ENCODE measurements at places on chromosomes 12 and 14.

DNA sequence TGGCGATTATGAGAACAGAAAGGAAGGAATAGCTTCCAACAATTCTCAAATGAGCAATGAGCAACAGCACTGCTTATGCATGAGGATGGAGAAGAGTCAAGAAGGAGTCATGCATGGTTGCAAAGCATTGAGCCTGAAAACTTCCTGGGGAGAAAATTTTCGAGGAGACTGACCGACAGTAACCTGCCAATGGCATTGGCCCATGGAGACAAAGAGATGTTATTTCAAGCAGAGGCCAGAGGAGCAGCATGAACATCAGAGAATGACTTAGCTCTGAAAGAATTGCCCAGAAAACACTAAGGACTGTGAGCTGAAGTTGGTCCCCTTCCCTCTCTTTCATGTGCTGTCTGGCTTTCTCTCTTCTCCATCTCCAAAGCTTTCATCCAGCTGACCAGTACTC is 343.4 kb downstream of the ADAMTS20 start:
- DNase-seq = no peak

DNA sequence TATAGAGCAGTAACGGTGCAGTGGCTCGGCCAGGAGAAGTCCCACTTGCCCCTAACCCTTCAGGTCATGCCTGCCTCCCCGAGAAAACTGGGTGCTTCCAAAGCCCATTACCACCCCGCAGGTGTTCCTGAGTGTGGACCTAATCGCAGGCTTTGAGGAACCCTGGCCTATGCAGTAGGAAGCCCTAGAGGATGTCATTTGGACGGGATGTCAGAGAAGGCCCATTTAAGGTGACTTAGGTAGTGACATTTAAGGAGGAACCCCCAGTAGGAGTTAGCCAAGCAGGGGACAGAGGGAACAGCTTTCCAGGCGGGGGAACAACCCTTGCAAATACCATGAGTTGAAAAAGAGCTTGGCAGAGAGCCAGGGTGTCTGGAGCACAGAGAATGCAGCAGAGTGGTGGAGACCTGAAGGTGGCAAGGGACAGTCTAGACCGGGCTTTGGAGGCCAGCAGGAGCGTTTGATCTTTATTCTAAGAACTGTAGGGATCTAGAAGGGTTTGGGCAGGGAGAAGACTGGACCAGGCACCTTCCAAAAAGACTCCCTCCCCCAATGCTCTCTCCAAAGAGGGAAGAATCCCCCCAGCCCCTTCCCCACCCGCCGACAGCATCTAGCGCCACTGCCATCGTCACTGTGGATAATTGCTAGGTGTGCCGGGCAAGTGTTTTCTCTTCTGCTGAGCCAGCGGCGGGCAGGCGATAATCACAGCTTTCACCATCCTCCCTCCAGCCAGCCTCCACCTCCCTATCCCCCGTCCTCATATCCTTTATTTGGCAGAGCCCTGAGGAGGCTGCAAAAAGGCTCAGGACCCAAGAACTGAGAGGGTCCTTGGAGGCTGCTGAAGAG is 33.3 kb upstream of the BEGAIN start:
- no peak for DNase-seq

GRCh38 chr14:95078867-95079266 is 78.5 kb downstream of the DICER1 start:
- no peak for DNase-seq

DNA sequence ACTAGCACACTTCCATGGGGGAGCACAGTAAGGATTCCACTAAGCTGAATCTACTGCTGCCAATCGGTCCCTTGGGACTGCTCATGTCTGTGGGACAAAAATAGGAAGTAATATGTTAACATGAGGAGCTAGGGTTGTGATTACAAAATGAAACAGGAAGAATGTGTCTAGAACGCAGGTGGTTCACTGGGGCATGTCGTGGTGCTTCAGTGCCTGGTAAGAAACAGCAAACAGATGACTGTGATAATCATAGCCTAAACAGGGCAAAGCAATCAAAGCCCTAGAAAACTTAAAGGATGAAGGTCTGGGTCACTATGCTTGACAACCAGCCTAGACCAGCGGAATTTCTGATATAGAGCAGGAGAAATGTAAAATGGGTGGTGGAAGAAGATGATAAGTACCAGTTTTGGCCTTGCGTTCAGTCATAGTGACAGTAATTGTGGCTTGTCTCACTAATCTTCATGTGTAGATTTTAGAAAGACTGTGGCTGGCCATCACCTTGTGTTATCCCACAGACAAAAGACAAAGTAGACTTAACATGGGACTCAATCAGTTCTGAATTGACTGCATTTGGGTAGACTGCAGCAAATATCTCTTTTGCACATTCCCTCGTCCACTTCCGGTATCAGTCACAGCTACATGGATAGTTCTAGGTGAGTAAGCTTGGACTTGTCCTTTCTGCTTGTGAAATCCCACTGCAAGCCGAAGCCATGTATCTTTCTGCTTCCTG is 51.4 kb downstream of the WASHC3 start:
- no peak for DNase-seq

DNA sequence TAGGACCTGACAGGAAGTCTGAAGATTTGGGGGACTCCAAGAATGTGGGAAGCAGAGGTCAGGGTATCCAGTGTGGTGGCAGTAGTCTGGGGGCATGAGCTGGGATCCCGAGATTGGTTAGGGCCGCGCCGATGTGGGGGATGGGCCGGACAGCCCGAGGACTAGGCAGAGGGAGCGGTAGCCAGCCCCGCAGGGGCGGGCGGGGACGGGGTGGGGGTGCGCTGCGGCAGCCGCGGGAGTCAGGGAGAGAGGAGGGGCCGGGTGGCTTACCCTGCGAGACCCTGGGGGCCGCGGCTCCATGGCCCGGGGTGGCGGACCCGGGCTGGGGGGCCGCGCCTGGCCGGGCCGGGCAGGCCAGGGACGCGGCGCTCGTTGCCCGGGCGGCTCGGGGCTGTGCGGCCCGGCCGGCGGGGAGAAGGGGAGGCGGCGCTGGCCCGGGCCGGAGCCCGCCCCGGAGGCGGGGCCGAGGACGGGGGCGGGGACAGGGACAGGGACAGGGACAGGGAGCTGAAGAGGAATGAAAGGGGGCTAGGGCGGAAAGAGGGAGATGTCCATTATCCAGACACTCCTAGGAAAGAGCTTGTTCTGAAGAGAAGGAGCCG is 5.6 kb downstream of the ZNF385A start:
- no peak for DNase-seq

GRCh38 chr14:53951627-53952303 is 4.9 kb downstream of the BMP4 start:
- no peak for DNase-seq

DNA sequence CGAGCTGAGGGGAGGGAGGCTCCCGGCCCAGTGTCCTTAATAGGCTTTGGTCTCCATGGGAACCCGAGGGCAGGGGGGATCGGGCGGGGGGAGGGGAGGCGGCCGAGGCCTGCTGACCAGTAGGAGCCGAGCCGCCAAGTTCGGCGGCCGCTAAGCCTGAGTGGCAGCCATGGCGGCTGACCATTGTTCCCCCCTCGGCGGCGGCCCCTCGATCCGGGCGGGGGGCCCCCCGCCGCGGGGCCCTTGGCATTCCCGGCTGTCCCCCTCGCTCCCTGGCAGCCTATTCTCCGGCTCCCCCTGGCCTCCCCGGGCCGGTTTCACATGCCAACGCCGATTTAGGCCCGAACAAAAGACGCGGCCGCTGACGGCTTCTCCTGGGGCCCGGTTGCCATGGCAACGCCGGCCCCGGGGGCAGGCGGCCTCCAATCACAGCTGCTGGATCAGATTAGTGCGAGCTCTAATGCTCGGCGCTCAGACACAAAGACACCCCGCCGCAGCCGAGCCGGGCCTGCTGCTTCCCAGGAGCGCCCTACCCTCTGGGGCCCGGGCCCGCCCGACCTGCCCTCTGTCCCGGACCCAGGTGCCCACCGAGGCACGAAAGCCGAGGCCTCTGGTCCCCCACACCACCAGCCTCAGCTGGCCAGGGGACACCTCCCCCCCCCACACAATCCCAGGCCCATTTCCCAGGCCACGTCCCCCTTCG is 7.3 kb downstream of the MSI1 start:
- no peak for DNase-seq

GRCh38 chr12:49091836-49092085 is 2.8 kb downstream of the DHH start:
- no peak for DNase-seq

GRCh38 chr12:75709503-75709902 is 198.1 kb upstream of the KRR1 start:
- no peak for DNase-seq

DNA sequence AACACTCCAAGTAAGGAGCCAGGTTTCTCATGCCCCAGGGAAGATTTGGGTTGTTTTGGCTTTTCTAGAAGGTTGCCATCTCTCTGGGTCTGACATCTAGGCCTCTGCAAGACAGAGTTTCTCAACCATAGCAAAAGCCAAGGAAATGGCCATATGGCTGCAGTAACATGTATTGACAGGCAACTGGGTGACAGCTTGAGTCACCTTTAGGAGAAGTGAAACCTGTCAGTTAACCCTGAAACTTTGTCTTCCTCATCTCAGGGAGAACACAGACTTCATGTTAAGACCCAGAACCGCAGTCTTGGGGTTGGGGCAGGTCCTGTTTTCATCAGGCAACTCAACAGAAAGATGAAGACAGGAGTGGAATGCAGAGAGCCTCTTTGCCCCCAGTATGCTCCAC is 46.0 kb upstream of the PLBD1 start:
- DNase-seq = no peak

Measured in activated CD4-positive, CD25-positive, alpha-beta regulatory T cell treated with anti-CD3 and anti-CD28 coated beads, Interleukin-2, amount 50 U/mL, for 16 hours (primary cell).